ENCODE measurements at places on chromosomes 7 and 10. TPM values are rescaled to one million over a fixed set of nuclear protein-coding genes. Genes with fewer than 3 reads are reported as not detected.
A peak's percentile ranks its signal among the peaks of the same experiment; 100 is the strongest.

The AKR1C4 gene
- not detected for total RNA-seq

DNA sequence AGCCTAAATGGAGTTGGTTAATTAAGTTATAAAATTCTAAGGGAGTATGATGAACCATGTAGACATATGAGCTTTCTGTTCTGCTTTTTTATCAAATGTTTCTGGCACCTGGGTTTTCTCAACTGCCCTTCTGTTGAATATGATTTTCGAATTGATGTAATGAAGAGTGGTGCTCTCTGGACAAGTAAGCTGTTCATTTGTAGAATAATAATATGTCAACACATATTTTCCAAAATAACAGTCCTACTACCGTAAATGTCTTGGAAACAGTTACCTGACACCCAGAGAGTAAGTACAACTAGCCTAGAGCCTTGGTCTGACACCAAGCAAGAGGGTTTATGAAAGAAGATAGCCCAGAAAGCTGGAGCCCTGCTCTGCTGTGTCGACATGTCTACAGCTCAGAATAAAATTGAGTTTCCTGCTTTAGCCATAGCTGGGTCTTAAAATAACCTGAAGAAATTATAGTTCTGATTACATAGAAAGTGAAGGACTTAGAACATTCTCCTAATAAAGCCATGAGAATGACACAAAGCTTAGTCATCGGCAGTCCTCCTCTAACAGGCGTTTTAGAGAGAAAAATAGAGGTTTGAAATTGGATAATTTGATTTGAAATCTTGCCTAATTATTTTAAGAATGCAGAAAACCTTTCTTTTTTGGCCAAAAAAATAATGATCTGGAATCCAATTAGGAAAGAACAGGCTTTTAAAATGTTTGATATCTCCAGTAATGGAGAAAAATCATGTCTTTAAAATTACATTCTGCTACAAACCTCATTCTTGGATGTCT is 25.1 kb downstream of the HDAC9 start:
- no peak for DNase-seq

GRCh38 chr7:96238976-96239766 is 82.7 kb downstream of the SLC25A13 start:
- DNase-seq: no peak

- no peak for DNase-seq
These were observed 46.1 kb upstream of the R3HCC1L start for GRCh38 chr10:98088186-98088971.

- no peak for DNase-seq
These were observed 382 bp upstream of the ARMS2 start for GRCh38 chr10:122454071-122454470.

GRCh38 chr10:126408953-126409641 is 20.8 kb upstream of the ADAM12 start:
- DNase-seq: no peak

The SYT15B gene
- 0.07 TPM for total RNA-seq

The MRLN gene
- not detected for total RNA-seq

DNA sequence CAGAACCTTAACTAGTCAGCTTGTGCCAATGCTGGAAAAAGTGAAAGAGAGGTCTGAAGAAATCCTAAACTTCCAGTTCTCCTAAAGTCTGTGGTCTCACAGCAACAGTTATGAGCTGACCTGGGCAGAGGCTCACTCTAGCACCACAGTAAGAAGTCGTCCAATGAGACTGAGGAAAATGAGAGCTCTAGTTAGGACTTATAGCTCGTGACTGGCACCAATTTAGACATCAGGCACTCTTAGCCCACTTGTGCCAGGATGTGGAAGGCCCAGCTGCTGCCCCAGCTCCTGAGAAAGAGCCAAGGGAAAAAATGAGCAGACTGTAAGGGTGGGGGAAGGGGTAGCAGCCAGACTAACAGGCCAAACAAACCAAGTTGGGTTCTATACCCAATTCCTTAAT is 7.6 kb downstream of the MMS19 start:
- DNase-seq: no peak

DNA sequence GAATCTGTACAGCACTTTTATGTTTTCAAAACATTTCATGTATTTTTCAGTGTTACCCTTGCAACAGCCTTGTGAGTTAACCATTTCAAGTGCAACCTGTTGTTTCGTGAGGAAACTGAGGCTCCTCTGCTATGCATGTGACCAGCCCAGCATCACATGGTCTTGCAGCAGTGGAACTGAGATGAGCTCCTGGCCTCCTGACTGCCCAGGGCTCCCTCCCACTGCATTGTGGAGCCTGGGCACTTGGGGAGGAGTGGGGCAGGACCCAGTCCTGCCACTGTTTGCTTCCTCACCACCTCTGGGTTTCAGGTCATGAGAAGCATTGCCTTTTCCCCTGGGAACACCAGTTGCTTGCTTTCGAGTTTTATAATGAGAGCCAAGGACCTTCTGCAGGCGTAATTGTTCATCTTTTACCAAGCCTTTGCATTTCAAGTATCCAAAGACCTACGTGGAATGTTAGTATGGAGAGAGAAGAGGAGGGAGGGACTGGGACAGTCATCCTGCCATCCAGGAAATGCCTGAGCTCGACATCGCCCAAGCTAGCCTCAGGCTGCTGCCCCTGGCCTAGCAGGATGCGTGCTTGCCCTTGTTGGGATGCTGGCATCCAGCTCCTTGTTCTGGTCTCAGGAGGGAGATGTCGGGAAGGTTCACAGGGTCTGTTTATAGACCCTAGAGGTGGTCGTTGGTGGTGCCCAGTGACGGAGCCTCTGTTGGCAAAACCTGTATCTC is 32.3 kb upstream of the BHLHA15 start:
- DNase-seq: no peak

GRCh38 chr10:124522933-124523871 is 61.6 kb downstream of the LHPP start:
- no peak for DNase-seq

The WEE2 gene
- not detected for total RNA-seq

- no peak for DNase-seq
These were observed 688.5 kb downstream of the CNTNAP2 start for GRCh38 chr7:146805082-146805481.

- DNase-seq: no peak
These were observed 11.6 kb downstream of the MICALL2 start for GRCh38 chr7:1447551-1448244.

GRCh38 chr10:56547163-56547562 is 186.1 kb upstream of the ZWINT start:
- no peak for DNase-seq

GRCh38 chr10:127337801-127338200 is 141.4 kb upstream of the INSYN2A start:
- DNase-seq: no peak

- peak; percentile 76 for DNase-seq
These were observed 115.9 kb upstream of the CACUL1 start for GRCh38 chr10:118870467-118871243.

The PLXNA4 gene
- total RNA-seq: not detected

DNA sequence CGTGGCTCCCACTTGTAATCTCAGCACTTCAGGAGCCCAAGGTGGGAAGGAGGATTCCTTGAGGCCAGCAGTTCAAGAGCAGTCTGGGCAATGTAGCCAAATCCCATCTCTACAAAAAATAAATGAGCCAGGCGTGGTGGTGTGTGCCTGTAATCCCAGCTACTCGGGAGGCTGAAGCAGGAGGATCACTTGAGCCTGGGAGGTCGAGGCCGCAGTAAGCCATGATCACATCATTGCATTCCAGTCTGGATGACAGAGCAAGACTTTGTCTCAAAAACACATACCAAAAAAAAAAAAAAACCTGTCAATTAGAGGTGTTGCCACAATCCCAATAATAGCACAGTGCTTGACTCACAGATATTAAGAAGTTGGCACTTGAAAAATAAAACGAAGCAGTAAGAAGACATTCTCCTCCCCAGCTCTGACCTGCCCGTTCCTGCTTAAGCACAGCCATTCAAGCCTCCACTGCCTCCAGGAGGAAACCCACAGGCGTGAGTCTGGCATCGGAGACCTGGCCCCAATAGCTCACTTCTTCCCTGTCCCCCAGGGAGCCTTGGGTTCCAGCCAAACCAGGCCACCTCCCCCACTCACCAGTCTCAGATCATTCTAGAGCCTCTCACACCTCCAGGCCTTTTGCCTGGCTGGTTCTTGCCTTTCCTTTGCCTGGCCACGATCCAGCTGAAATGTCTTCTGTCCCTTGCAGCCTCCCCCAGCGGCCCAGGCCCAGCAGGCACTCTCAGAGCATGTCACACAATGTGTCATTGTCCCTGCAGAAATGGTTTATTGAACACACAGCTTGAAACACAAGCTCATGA is 45.3 kb upstream of the GTF2I start:
- DNase-seq: no peak

DNA sequence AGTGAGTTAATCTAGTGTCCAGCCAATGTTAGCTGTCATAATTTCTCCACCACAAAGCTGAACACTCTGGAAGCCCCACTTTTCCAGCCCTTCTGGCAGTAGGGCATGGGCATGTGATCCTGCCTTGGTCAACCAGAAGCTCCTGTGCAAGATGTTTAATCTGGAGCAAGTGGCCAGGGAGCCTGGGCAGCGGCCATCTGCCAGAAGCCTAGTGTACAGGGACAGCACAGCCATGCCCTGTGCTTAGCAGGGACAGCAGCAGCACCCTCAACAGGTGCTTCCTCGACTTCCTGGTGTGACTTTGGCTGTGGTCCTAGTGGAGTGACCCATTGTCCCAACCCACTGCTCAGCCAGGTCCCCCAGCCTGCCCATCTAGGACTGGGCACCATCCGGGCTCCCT is 10.3 kb downstream of the RBP3 start:
- no peak for DNase-seq

DNA sequence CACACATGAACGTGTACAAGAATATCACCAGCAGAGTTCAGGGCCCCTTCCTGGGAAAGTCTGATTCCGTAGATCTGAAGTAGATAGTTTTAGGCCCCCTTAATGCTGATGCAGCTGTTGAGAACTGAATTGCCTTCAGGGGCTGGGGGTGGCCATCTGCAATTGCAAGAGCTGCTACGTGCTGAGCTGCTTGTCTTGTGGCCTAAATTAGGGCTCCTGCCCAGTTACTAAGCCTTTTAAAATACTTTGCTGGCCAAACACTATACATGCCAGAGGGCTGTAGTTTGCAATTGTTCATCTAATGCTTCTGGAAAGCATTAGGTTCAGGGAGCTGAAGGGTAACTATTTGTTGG is 71.7 kb downstream of the TMEM178B start:
- no peak for DNase-seq

DNA sequence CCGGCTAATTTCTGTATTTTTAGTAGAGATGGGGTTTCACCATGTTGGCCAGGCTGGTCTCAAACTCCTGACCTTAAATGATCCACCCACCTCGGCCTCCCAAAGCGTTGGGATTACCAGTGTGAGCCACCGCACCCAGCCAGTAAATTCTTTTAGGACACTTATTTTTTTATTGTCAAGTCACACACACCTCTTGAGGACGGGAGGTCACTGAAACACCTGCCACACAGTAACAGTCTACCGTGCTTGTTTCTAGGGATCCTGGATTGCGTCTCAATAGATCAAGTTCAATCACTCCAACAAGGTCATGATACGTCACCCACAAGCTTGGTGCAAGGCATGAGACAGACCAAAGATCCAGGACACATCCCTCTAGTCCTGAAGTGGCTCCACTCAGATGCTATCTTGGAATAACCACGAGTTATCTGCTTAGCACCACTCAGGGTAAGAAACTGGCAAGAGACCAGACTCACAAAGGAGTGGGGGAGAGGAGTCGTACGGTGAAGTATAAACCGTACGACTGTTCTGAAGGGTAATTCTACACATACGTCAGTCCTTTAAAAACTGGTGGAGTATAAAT is 58.9 kb upstream of the NCAPG2 start:
- no peak for DNase-seq

The IFIT1B gene
- not detected for total RNA-seq

DNA sequence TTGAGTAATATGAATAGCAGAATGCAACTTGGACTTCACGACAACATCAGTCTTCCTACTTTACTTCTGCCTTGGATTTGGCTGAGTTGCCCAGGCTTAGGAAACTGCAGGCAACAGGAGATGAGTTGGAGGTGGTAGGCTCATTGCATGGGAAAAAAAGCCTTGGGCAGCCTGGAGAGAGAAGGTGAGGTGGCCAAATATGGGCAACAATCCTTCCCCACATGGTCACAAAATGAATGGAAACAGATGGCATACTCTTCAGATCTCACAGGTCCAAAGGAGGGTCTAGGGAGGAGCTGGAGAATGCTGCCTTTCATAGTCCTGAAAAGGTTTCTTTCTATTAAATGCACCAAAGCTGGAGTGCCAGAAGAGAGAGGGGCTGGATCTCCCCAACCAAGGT is 128.6 kb upstream of the AOAH start:
- no peak for DNase-seq

DNA sequence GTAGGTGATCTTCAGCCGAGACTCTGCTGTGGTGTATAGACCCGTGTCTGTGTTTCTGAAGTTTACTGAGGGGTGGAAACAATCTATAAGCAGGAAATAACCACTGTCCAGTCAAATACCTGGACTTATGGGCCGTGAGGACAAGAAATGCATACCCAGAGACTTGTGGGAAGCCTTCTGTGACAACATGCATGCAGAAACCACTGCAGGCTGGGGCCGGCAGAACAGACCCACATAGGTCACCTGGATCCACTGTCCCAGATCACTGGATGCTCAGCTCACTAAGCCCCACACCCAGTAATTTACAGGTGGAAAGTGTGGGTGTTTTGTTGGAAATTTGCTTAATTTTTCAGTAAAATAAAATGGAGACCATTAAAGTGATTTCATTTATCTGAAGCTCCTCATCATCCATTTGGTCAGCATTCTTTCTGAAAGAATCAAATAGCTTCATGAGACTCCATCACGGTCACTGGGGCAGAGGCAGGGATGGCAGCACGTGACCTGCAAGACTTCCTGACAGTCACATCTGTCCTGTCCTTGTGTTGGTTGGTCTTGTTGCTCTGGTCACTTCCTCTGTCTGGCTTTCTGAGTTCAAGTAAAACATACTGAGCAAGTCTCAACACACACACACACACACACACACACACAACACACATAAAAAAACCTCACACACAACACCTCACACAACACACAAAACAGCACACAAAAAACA is 108.3 kb downstream of the TNS3 start:
- no peak for DNase-seq

DNA sequence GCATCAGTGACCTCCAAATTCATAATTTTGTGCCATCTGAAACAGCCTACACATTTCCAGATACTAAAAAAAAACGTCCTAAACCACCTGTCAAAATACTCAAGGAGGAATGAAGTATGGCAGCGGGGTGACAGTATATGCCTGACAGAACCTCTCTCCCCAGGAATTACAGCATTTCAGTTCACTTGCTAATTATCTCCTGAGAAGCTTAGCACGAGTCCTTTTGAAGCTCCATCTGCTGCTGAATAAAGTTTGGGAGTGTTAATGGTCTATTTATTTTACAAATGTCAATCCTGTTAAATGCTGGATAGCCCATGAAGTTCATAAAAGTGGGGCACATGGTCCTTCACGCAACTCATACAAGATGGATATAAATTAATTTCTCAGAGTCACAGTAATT is 29.4 kb upstream of the ANLN start:
- no peak for DNase-seq

The CALHM3 gene
- not detected for total RNA-seq

The SLC26A4 gene
- 0.43 TPM for total RNA-seq

The SEMA4G gene
- total RNA-seq: 1.2 TPM

DNA sequence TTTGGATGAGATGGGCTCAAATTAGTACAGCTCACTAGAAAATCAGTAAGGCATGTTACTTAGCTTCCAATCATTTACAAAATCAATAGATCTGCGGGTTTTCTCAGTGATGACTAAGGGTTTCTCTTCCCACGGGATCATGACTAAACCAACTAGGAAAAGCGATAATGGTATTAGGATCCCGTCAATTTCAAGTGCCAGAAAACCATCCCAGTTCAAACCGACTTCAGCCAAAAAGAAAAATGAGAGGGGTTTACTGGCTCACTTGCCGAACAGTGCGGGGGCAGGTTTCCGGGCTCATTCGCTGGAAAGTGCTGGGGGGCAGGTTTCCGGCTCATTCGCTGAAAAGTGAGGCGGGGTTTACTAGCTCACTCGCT is 62.1 kb upstream of the LYZL2 start:
- DNase-seq: no peak

Data from epithelial cell of proximal tubule (primary cell).